ENCODE measurements at places on chromosomes 12 and 14. TPM values are rescaled to one million over a fixed set of nuclear protein-coding genes. Genes with fewer than 3 reads are reported as not detected.

Gene CCDC197
- total RNA-seq, result not detected

Gene AMDHD1
- not detected for total RNA-seq

DNA sequence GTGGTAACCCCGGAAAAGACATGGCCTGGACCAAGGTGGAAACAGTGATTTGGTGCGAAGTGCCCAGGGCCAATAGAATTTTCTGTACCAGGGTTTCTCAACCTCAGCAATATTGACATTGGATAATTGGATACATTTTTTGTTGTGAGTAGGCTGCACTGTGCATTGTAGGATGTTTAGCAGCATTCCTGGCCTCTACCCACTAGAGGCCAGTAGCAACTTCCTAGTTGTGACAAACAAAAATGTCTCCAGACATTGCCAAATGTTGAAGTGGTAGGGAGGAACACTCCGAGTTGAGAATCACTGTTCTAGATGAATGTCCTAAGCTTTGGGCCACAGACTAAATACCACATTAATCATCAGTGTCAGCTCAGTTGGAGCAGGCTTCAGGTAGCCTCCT is 6.2 kb upstream of the CGRRF1 start:
- peak; percentile 24 for DNase-seq

- no peak for DNase-seq
Observed at GRCh38 chr12:75655315-75655806, 144.0 kb upstream of the KRR1 start.

DNA sequence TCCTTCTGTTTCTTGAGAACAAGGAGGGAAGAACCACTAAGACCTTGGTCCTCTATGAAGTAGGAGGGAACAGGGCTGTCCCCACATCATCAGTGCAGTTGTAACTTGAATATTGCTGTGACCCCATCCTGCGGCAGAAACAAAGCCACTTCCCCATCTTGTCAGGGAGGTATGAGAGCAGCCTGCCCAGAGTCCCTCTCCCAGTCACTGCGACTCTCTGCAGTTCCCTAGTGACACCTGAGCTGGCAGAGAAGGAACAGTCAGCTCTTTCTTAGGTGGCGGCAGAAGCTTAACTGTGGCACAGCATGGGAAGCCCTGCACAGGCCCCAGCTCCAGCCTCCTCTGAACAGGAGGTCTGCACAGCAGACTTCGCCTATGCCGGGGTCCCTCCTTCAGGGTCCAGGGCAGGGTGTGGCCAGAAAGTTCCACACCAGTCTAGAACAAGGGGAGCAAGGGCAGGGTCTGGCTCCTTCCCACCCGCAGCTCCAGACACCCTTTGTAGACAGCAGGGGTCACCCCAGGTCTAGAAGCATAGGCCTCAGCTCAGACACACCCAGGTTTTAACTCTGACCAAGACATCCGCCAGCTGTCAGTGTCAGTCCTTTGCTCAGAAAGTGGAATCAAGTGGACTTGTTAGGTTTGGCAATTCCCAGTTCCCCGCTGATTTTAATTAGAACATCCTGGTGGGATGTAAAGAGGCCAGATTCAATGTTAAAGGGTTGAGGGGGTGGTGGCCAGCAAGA is 36.8 kb downstream of the DEGS2 start:
- DNase-seq, result no peak

DNA sequence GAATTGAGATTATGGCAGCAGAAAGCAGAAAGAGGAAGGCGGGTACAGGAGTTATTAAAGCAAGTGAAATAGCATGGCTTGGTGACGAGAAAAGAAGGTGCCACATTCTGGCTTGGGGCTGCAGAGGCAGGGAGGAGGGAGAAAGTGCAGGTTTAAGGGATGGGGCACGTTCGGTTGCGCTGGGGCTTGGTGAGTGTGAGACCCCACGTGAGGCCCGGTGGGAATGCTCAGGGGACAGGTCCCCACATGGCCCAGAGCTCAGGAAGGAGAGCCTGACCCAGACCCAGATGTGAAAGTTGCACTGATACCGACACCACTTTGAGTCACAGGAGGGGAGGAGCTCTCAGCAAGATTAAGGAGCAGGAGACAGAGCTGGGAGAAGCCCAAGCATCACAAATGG is 187.1 kb downstream of the PIWIL1 start:
- DNase-seq, result no peak

- no peak for DNase-seq
Observed at GRCh38 chr12:105843986-105844760, 294.6 kb downstream of the NUAK1 start.

DNA sequence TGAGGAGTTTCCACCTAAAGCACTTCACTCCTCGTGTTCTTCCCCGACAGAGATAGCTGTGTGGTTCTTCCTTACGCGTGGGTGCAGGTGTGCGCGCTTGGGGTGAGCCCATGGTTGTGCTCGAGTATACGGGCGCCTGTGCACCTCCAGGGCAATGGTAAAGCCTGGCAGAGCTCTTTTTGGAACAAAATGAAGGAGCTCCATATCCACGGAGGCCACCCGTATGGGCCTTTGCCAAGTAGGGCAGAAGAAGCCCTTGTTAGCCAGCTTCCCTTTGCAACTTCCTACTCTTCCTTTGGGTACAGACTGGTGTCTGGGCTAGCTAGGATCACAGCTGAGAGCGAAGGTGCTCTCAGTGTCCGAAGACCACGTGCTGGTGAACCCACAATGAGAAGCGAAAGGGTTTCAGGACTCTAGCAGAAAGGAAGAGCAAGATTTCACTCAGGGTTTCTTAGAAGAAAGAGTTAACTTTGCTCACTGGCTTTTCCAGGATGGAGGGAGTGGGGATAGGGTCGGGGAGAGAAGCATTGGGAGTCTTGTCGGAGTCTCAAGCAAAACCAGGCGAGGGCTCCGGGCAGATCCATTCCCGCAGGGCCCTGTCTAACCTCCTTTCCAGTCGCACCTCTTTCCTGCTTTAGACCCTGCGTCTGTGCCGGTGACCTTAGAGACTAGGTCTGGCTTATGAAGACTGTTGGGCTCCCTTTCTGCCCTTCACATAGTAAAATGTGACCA is 960 bp upstream of the LRFN5 start:
- no peak for DNase-seq

DNA sequence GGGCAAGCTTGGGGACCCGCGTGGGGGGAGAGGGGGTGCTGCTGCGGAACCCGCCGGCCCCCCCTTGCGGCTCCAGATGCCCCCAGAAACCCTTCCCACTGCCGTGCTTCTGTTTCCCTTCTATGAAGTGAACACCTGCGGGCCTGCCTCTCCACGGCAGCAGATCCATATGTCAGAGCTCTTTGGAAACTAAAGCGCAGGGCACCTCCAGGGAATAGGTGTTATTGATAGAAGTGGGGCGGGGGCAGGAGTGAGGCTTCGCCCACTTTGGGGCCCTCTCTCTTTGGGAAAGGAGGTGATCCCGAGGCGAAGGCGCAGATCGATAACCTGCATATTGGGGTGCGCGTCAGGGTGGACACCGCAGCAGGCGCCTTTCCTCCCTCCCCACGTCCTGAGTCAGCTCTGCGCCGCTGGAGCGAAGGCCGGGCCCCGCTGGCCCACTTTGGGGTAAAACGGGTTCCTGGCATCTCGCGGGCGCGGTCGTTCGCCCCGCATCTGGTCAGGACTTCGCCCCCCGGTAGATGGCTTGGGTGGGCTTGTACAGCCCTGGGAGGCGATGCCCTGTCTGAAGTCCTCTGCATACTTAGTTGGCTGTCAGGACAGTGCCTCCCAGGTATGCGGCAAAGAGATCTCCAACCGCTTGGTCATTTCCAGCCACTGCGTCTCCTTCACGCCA is 524 bp downstream of the KMT5A start:
- peak; percentile 20 for DNase-seq
